ENCODE measurements at places on chromosomes 5 and 9. TPM values are rescaled to one million over a fixed set of nuclear protein-coding genes. Genes with fewer than 3 reads are reported as not detected.

The GMCL2 gene
- not detected for total RNA-seq

The BTNL9 gene
- total RNA-seq: 0.22 TPM

The AJM1 gene
- 0.51 TPM for total RNA-seq

The HAVCR1 gene
- total RNA-seq: 25.8 TPM

The MARCOL gene
- not detected for total RNA-seq

The SPINK13 gene
- total RNA-seq: 0.58 TPM

The MRPS2 gene
- total RNA-seq: 117 TPM

The ETF1 gene
- 125 TPM for total RNA-seq

The SPINK6 gene
- total RNA-seq: not detected

The SAXO1 gene
- total RNA-seq: not detected

The N4BP3 gene
- total RNA-seq: 3.1 TPM

The TAF11L5 gene
- total RNA-seq: not detected

The CDC20B gene
- total RNA-seq: not detected

The DDX4 gene
- total RNA-seq: not detected

The HK3 gene
- total RNA-seq: 0.43 TPM

The KCNV2 gene
- not detected for total RNA-seq

The CRHBP gene
- total RNA-seq: not detected

The MAP1B gene
- total RNA-seq: 305 TPM

The LCN6 gene
- not detected for total RNA-seq

The OGN gene
- not detected for total RNA-seq

The HMGCS1 gene
- total RNA-seq: 98.4 TPM

The GDF9 gene
- total RNA-seq: 0.52 TPM

The RANBP17 gene
- total RNA-seq: 15.0 TPM

The SLC6A3 gene
- not detected for total RNA-seq

The CTXN3 gene
- not detected for total RNA-seq

The CCNI2 gene
- total RNA-seq: 3.8 TPM

The TUBB4B gene
- total RNA-seq: 725 TPM

The PGGT1B gene
- 4.6 TPM for total RNA-seq

The CATSPER3 gene
- total RNA-seq: 0.29 TPM

The CA9 gene
- total RNA-seq: not detected

The HACD4 gene
- 2.0 TPM for total RNA-seq

The OR1Q1 gene
- not detected for total RNA-seq

The SLC46A2 gene
- total RNA-seq: not detected

The EGFLAM gene
- 0.17 TPM for total RNA-seq

The PHYKPL gene
- 14.9 TPM for total RNA-seq

The LRRTM2 gene
- under 0.01 TPM for total RNA-seq

The ZBTB6 gene
- 9.3 TPM for total RNA-seq
